ENCODE measurements at places on chromosomes 12 and 14.

DNA sequence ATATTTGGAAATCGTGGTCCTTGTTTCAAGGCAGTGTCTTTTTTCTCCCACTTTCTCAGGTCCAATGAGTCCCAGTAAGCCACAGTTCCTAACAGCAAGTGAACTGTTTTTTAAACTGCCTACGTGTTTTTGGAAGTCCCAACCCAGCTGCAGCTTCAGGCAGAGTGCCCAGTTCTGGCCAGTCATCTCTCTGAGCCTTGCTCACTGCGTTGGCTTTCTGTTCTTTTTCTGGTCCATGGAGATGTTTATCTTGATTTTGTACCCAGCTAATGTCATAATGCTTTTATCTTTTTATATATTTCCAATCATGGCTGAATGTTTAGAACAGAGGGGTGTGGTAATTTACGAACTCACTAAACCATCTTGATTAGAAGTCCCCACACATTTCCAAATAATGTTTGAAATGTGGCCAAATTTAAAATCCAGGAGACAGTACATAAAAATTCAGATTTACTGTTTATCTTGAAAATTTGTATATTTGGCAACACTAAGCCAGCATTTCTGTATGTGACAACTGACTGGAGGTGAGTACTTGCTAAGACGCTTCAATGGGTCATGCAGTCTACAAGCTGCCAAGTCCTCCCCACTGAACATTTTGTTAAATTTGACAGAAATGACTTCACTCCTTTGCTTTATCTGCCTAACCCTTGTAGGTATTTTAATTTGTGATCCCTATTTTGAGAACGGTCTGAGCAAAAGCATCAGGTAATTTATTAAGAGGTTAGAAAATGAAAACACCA, 46.1 kb upstream of the OTOGL start:
- no peak for DNase-seq

DNA sequence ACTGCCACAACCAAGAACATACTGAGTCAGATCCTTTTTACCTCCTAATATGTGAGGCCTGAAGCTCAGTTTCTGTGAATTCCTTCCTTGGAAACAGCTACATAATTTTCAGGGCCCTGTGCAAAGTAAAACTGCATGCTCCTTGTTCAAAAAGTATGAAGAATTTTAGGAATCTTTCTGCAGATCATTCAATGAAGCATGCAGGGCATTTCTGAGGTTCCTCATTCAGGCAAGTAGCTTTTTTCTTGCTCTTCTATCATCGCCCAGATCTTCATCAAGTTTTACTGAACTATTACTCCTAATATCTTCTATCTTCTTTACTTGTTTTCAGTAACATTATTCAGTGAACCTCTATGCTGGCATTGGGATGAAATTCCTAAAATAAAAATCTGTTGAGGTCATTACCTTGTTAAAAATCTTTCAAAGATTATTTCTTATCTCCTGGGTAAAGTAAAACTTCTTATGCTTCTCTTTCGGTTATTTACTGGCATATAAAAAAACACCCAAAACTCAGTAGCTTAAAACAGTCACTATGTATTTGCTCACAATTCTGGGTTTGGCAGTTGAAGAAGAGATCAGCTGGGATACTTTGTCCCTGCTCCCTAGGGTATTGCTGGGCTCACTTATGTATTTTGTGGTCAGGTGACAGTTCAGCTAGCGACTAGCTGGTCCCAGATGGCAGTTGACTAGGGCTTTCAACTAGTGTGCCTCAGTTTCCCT, 42.6 kb upstream of the KRR1 start:
- DNase-seq: no peak

DNA sequence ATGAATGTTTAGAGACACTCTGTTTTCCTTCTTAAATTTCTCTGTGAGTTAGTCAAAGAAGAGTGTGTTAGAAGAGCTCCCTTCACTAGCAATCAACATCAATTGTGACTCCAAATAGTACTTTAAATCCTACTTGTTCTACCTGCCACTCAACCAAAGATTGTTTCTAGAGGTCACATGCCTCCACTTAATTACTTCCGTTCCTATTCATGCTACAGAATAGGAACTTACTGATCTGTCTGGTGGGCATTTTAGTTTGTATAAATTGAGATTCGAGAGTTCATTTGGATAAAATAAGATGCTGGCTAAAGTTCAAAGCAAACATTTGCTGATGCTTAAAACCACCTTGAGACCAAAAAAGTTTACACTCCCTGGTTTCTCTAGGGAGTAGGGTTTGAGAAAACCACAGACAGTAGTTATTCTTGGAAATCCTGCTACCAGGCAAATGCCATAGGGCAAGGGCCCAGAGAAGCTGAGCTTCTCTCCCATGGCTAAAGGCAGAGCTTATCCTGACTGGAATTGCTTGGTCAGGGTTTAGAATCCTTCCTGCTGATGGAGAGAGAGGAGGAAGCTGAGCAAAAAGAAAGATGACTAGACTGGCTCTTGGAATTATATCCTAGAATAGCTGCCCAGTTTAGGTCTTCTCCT, 389.6 kb upstream of the ATP2B1 start:
- no peak for DNase-seq

GRCh38 chr14:44403193-44403592, 103.9 kb downstream of the FSCB start:
- DNase-seq: no peak

- DNase-seq: no peak
These were observed 753 bp downstream of the CSRNP2 start for GRCh38 chr12:51082561-51083125.

GRCh38 chr14:104314251-104314941, 176.0 kb downstream of the KIF26A start:
- no peak for DNase-seq

- DNase-seq: no peak
These were observed 805 bp downstream of the MYH7 start for GRCh38 chr14:23434488-23435222.

- DNase-seq: no peak
These were observed 11.6 kb downstream of the PLEKHG3 start for GRCh38 chr14:64715628-64716412.

- no peak for DNase-seq
These were observed 1.8 kb downstream of the PLBD2 start for GRCh38 chr12:113359939-113360748.

DNA sequence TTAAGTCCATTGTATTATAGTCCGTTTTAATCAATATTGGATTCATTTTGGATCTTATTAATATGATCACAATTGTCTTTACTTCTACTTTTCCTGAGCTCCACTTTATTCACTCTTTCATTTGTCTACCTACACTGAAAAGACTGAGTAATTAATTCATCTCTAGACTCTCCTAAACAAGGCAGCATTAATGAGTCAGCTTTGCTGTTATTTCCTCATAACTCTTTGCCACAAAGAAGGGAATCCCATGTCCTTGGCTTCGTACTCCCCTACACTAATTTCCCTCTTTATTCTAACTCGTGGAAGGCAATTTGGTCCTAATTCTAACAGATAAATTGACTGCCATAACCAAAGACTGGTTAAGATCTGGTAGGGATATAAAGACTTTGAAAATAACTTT, 91.9 kb downstream of the ARMH4 start:
- DNase-seq: no peak

DNA sequence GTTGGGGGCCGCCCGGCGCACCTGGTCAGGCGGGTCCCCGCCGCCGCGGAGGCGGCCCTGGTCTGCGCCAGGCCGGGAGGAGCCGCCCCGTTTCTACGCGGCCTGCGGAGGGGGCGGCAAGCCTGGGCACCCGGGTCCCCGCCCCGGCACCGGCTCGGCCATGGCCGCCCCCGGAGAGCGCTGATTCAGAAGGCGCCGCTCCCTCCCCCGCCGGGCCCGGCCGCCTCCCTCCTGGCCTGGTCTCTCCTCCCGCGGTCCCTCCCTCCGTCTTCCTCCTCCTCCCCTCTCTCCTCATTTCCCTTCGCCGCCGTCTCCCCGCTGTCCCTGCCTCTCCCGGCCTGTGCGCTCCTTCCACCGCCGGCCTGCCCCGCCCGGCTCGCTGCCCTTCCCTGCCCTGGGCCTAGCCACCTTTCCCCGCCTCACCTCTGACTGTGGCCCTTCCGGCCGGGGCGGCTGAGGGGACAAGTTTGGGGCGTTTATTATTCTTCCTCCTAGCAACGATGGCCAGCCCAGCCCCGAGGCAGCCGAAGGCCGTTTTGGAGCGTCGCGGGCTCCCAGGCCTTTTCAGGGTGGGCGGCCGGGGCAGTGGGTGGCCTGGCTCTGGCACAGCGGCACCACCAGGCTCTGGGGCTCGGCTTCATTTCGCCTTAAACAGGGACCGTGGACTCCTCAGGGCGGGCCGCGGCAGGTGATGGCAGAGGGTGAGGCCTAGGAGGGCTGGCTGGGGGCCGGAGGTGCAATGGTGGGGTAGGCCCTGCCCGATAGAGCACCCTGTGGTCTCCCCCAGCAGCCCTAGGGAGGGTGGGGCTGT, 768 bp downstream of the CEP170B start:
- DNase-seq: no peak

DNA sequence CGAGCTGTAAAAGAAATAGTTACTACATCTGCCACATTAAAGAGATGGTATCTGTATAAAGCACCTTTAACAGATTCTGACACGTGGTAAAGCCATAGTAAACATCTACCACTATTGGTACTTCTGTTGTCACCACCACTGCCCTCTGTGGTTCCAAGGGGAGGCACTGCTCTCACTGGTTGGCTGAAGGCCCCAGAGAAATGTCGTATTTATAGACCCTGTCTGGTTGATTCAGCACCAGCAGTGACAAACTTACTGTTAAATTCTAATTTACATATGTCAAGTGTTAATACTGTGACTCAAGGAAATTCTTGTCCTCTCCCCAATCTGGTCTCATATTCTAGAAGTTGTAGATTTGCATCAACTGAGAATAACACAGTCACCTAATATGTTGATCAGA, 281.1 kb downstream of the ERC1 start:
- no peak for DNase-seq

DNA sequence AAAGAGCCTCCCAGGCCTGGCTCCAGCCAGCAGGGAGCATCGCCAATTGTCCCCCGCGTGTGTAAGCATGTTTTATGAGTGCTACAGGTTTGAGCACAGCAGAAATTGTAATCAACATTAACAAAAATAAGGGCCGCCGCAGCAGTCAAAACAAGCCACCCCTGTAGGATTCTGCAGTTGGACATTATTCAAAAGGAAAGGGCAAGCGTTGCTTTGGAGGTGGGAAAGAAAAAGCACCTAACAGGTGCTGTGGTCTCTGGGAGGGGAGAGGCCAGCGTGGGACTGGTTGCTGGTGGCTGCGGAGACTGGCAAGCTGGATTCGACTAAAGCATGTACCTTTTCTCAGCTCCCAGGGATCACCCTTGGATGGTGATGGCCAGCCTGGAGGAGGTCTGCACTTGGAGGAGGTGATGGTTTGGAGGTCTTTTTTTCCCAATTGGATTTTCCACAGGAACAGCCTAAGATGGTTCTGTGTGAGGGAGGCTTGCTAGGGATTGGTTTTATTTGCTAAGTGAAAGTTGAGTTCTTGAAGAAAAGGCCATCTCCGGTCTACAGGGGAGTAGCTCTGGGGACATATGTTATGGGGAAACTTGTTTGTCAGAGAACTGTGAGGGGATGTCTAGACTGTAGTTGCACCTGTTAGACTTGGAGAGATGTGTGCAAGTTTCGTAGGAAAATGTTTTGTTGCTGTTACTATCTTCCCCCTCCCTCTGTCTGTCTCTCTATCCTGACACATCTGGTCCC, 2.0 kb downstream of the DYRK2 start:
- no peak for DNase-seq

GRCh38 chr12:57632958-57633840, at the start of gene B4GALNT1:
B4GALNT1 (minus strand) TSS chr12:57633201; CDS start chr12:57632132, 1,069 bp downstream.
- DNase-seq: peak; percentile 52

DNA sequence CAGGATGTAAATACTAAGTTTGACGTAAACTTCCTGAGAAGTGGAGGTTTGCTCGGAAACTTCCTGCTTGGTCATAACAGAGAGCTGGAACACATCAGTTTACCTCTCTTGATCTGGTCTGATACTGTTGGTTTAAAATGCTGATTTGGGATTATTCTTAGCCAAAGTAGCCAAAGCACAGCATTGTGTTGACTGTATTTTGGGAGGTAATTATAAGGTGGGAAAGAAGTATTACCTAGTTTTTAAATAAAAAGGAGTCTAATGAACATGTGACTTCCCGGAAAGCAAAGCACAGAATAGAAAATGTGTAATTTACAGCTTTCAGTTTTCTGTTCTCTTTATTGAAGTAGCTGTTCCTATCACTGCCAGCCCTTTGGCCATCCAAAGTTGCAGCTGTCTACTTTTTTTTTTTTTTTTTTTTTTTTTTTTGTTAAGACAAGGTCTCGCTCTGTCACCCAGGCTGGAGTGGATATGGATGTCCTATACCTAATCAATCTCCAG, 52.2 kb upstream of the SRP54 start:
- no peak for DNase-seq

Measured in stimulated activated CD4-positive, alpha-beta T cell treated with anti-CD3 and anti-CD28 coated beads, Interleukin-1b, Interleukin-23, amount 100 ng/mL, for 24 hours (primary cell).